Retinal pigment epithelial cell (primary cell): ENCODE measurements at places on chromosomes 5 and 9.

DNA sequence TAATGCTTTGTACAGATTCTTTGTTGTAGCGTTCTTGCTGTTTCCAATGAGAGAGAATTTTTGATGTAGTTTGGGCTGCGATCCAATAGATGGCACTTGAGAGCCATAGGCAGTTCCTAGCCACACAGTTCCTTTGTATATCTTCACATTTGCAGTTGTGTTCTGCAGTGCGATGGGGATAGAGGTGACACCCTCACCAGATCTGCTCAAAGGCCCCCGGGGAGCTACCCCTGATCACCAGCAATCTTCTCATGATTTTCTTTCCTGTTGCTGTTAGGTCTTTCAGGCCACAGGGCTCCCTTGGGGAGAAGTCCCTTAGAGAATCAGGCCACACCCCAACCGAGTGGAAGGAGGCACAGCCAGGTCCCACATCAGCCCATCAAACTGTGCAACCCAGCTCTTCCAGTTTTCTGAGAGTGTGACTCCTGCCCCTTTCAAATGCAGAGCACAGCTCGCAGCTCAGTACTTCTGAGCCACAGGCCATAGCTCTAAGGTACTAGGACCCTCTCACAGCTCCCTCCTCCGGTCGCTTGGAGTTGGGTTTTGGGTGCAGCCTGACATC lies 353.7 kb downstream of the SLCO4C1 start:
- peak; percentile 4 for DNase-seq

DNA sequence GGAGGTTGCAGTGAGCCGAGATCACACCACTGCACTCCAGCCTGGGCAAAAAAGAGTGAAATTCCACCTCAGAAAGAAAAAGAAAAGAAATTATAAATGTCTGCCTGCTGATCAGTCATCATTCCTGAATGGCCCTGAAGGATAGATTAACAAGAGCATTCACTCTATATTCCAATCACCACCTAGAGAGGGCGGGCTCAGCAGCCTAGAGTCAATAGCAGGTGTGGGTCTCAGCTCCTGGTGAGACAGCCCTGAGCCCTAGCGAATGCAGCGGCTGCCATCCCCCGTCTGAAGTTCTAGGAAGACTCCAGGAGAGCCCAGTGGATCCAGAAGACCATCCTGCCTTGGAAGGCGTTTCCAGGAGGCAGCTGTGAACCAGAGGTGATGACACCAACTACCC lies 12.0 kb downstream of the FBP1 start:
- DNase-seq = no peak

GRCh38 chr5:80082281-80082680 lies 47.1 kb downstream of the THBS4 start:
- no peak for DNase-seq

GRCh38 chr9:17520268-17521064 lies 58.4 kb upstream of the SH3GL2 start:
- DNase-seq = no peak

- no peak for DNase-seq
These were observed 244.0 kb downstream of the CACNA1B start for GRCh38 chr9:138121438-138122050.

- no peak for DNase-seq
These were observed 407.4 kb downstream of the DTWD2 start for GRCh38 chr5:118580949-118581348.

DNA sequence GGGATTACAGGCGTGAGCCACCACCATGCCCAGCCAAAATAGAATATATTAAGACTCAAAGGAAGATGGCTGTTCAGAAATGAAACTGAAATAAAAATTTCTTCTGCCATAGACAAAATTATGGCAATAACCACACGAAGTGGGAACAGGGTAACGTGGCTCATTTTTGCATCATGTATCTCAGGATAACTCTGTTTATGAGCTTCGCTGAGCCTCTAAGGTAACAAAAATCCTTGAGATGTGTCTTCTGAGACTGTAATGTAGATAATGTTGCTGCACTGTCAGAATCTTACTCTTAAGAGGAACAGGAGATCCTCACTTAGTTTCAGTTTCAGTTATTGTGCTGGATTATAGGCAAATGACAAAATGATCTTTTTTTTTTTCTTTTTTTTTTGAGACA lies 153.8 kb downstream of the GOLPH3 start:
- no peak for DNase-seq
